ENCODE measurements at places on chromosomes 7 and 10.

GRCh38 chr10:24617771-24618396 lies 105.8 kb downstream of the ARHGAP21 start:
- peak; percentile 3 for DNase-seq

- DNase-seq = no peak
Observed at GRCh38 chr7:112080441-112080840, 125.8 kb downstream of the DOCK4 start.

DNA sequence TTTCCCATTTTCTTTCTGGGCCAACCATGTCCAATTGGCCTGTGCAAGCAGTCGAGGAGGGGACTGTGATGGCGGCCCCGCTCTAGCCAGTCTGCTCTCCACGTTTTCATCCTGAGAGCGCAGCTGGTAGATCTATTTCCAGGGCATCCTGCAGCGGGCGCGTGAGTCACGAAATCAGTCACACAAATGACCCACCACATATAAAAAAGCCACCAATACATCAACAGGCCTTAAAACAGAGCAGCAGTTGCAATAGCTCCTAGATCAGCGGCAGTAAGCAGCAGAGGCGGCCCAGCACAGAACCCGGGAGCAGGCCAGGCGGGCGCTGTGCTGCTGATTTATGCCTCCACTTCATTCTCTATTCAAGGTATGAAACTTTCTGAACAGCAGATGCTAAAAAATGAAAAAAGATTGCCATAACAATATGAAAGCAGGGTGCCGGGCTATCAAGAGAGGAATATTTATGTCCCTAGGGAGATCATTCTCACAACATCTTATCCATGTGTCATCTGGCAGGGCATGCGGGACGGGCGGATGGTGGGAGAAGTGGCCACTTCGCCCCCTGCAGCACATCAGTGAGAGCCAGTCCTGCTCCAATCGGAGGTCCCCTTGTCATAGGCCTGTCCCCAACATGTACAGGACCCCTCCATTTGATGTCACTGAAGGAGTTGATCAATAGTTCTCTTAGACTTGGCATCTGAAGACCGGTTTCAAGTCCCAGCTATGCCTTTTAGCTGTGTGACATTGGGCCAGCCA lies 98.0 kb upstream of the GPR26 start:
- no peak for DNase-seq

- DNase-seq = no peak
Observed at GRCh38 chr7:47500103-47500563, 81.8 kb downstream of the TNS3 start.

GRCh38 chr10:19595212-19595845 lies 220.9 kb upstream of the PLXDC2 start:
- no peak for DNase-seq

- DNase-seq = no peak
Observed at GRCh38 chr10:29921071-29921446, 138.3 kb downstream of the JCAD start.

- DNase-seq = no peak
Observed at GRCh38 chr7:2530071-2530987, 10.8 kb downstream of the LFNG start.

GRCh38 chr7:24403557-24403956 lies 119.6 kb downstream of the NPY start:
- no peak for DNase-seq

DNA sequence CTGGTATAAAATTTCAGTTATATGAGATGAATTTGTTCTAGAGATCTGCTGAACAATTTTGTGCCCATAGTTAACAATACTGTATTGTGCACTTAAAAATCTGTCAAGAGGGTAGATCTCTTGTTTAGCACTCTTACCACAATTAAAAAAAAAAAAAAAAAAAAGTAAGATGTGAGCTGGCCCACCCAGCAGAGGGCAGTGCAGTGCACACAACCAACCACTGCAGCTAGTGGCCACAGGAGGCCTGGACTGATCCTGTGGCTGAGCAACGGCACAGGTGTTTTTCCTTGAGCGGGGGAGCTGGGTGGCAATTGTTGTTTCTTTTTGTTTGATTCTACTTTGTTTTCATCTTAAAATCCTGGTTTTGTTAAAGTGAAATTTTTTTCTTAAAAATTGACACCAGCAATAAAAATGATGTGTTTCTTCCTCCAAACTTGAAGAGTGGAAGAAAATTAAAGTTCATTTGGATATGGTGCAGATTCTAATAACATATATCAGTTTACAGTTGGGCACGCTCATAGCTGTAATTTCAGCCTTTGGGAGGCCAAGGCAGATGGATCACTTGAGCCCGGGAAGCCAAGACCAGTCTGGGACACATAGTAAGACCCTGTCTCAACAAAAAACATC lies 171.1 kb upstream of the TBX20 start:
- DNase-seq = peak; percentile 7

DNA sequence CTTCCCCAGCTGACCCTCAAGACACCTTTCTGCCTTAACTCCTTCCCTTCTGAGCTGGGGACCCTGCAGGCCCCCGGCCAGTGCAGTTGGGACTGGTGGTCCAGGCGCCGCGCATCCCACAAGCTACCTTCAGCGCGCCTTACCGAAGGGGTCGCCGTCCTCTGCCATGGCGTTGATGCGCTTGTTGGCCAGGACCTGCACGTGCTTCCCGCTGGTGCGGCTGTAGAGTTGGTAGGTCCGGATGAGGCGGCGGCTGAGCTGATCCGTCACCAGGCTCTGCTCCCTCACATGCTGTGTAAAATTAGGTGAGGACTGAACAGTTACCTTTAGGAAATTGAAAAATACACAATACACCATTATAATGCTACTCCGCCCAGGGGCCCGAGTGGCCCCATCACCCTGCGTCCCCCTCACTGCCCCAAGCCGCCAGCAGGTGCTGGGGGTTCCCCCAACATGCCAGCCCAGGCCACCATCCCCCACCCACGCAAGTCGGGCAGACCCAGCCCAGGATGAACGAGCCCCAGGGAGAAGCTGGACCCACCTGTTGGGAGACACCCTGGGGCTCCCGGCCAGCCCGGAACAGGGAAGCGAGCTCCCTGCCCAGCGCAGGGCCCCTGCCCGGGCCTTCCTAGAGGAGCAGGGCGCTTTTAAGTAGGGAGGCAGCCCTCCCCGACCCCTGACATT lies 1.2 kb downstream of the FGF8 start:
- DNase-seq = no peak

DNA sequence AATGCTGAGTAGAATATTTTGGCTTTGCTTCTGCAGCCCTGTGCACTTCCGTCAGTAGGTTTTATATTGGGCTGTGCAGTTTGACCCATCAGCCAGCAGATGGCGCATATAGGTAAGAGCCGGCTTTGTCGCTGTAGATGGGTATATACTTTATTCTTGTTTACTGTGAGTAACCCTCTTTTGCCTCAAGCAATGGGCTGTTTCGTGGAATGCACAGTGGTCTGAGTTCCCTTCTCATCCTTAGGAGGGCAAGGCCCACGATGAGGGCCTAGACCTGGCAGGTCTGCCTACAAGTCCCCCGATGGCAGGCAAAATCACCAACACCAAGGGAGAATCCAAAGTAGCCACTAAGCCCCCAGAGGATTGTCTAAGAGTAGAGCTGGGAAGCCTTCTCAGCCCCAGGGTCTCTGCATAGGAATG lies 1002.9 kb upstream of the KCND2 start:
- no peak for DNase-seq

DNA sequence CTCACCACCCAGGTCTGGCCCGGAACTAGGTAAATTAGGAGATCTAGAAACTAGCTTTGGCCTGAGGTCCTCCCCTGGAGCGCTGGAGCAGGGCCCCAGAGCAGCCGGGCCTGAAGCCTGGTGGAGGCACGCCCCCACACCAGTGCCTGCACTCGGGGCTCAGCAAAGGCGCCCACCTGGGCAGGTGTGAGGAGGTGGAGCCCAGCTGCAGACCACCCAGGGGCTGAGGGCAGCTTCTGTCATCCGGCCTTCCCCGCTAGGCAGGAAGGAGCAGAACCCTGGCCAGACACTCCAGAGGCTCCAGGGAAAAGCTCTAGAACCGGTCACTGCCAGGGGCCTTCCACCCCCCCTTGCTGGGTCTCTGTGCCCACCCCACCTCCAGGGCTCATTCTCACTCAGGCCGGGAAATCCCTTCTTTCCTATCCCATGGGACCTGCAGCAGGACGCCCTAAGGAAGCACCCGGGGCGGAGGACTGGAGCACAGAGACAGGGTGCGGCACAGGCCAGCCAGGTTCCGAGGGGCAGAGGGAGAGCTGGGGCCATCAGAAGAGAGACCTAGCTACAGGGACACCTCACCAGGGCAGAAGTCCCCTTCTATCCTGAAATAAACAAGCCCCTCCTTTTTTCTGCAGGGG lies 161.2 kb downstream of the NRF1 start:
- no peak for DNase-seq

GRCh38 chr7:7829667-7830066 lies 111.3 kb upstream of the RPA3 start:
- DNase-seq = no peak

DNA sequence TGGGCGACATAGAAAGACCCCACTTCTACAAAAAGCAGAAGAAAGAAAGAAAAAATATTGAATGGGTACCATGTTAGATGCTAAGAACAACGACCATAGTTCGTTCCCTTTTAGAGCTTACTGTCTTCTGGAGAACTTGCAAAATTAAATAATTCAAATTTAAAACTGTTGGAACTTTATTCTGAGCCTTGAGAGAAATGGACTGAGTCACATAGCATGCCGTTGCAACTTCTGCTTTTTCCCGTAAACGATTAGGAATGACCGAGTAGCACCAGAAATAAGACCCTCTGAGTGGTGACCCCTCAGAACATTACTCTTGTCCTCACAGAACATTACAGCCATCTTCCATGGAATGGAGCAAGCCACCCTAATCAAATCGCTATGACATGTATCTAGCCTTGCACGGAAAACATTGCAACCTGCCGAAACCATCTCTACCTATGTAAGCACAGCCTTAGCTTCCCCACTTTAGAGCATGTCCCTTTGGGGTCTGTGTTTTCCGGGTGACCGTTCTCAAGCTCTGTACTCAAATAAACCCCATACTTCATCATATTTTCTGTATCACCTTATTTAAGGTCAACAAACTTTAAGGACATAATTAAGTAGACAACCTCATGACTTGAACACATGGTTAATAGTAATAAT lies 179.1 kb downstream of the PRKCQ start:
- DNase-seq = no peak

GRCh38 chr7:156585025-156585648 lies 55.4 kb upstream of the RNF32 start:
- no peak for DNase-seq

DNA sequence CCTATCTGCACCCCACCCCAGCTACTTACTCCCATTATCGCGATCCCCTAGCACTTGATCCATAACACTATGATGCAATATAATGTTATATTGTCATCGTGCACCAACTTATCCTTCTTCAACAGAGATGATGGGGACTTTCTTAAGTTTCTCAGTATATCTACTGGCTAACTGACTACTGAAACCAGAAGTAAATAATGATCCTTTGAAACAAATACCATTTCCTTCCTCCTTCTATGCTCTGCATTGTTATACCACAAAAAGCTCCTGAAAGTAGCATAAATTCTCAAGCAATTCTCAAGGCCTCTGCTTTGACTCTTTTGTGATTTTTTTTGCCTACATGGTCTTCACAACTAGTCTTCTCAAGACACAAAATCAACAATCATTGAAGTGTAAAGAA lies 68.9 kb downstream of the HTR7 start:
- no peak for DNase-seq

- DNase-seq = no peak
Observed at GRCh38 chr10:119933179-119933578, 40.6 kb downstream of the SEC23IP start.
